Tibial nerve (tissue), 4 donors: ENCODE measurements at places on chromosomes 5 and 9. TPM values are rescaled to one million over a fixed set of nuclear protein-coding genes. Genes with fewer than 3 reads are reported as not detected.

Gene IARS1
- total RNA-seq: 52.2 TPM

Gene LECT2
- not detected for total RNA-seq

Gene FCN1
- 2.9 TPM for total RNA-seq

Gene SLC46A2
- 0.22 TPM for total RNA-seq

- peaks cover 20% of the 10 kb centered on the region for H3K4me1 ChIP-seq
- no peak overlapping the region for H3K27ac ChIP-seq
- H3K27me3 ChIP-seq: no peaks in the 10 kb centered on the region
- peak; percentile 8 for DNase-seq
- no peak overlapping the region for H3K4me3 ChIP-seq
These were observed 20.5 kb upstream of the B4GALT1 start for GRCh38 chr9:33187519-33188218.

DNA sequence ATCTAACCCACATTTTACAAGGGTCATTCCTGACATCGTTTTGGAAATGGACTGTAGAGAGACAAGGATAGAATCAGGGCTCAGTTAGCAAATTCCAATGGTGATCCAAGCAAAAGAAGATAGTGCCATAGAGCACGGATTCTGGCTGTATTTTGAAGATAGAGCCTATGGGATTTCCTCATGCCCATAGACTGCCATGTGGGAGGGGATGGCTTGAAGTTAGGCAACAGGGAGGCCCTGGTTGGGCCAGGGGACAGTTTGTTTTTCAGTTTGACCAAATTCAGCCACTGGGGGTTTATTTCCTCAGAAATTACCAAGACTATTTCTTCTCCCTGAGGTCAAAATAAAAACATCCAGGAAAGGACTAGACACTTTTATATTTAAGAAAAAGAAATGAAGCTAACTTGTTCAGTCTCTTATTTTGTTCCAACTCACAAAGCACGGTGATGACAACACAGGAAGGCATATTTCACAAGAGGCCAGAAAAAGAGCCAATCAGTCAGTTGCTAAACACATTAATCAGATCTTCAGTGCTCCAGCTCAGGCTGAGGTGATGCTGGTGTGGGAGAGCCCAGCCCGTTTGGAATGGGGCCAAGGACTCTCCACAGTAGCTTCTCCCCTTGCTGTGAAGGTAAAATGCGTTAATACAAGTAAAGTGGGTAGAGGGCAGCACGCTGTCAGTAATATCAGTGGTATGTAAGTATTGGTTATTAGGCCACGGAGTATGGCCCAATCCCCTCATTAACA is 4.4 kb upstream of the DCTN4 start:
- H3K4me3 ChIP-seq: no peak overlapping the region
- no peaks in the 10 kb centered on the region for H3K27me3 ChIP-seq
- H3K36me3 ChIP-seq: no peaks in the 10 kb centered on the region
- H3K4me1 ChIP-seq: peaks cover 8% of the 10 kb centered on the region
- DNase-seq: peak; percentile 87

- no peak overlapping the region for H3K27ac ChIP-seq
- no peak overlapping the region for H3K4me3 ChIP-seq
- no peaks in the 10 kb centered on the region for H3K4me1 ChIP-seq
- no peaks in the 10 kb centered on the region for H3K36me3 ChIP-seq
- no peaks in the 10 kb centered on the region for H3K27me3 ChIP-seq
- DNase-seq: no peak
These were observed 102.9 kb downstream of the BOD1 start for GRCh38 chr5:173513521-173513991.

Gene CER1
- not detected for total RNA-seq

DNA sequence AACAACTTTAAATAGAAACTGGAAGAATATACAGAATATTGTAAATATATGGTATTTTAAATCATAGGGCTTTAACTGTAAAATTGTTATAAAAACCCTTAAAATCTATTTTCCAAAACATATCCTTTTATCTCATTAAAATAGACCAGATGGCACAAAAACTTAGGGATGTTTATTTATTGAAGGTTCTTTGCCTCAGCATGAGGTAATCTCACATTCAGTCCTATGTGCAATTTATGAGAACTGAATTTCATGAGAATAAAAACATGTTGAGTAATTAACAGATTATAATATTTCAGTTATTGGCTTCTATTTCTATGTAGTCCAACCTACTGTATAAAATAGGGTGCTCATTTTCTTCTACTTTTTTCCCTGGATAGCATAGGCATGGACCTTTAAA is 329.2 kb upstream of the PRR16 start:
- H3K4me3 ChIP-seq: no peak overlapping the region
- H3K4me1 ChIP-seq: peaks cover 11% of the 10 kb centered on the region
- H3K36me3 ChIP-seq: no peaks in the 10 kb centered on the region
- no peaks in the 10 kb centered on the region for H3K27me3 ChIP-seq

DNA sequence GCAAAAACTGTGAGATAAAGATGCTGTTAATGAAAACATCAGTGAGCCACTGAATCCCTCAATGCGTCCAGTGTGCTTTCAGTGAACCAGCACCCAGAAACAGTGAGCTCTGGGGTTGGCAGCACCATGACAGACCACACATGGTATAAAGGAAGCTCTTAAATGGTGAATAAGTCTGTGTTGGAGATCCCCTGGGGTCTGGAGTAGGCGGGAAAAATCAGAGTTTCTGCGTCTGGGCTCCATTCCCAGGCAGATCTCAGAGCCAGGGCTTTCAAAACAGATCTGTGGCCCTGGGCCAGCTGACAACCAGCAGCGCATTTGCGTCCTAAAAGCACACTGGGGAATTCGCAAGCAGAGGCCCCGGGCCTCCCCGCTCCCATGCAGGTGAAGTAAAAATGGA is 233.5 kb downstream of the FRMD3 start:
- peak overlapping the region; percentile 78 for H3K27ac ChIP-seq
- peaks cover 41% of the 10 kb centered on the region for H3K4me1 ChIP-seq
- peak; percentile 86 for DNase-seq
- no peak overlapping the region for H3K4me3 ChIP-seq

GRCh38 chr9:128892221-128892921 is 10.4 kb downstream of the LRRC8A start:
- H3K36me3 ChIP-seq: no peaks in the 10 kb centered on the region
- H3K4me3 ChIP-seq: no peak overlapping the region
- peak overlapping the region; percentile 96 for H3K27ac ChIP-seq

DNA sequence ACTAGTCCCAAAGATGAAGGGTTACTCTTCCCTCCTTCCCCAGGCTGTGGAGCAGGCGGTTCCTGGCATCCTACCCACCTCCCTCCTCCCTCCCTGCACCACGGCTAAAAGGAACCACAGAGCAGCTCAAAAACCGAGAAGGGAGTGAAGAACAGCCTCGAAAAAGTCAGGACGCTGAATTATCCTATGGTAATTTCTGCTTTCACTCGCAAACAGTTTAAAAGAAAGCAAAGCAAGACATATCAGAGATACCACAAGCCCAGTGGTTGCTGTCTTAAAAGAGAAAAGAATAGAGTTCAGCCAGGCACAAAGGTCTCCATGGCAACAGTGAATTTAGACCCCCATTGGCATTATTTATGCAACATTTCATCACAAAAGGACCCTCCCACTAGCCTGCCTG is 315.4 kb downstream of the CTNND2 start:
- DNase-seq: no peak
- no peaks in the 10 kb centered on the region for H3K4me1 ChIP-seq
- H3K36me3 ChIP-seq: no peaks in the 10 kb centered on the region
- H3K4me3 ChIP-seq: no peak overlapping the region
